ENCODE measurements at places on chromosomes 11 and 22.

DNA sequence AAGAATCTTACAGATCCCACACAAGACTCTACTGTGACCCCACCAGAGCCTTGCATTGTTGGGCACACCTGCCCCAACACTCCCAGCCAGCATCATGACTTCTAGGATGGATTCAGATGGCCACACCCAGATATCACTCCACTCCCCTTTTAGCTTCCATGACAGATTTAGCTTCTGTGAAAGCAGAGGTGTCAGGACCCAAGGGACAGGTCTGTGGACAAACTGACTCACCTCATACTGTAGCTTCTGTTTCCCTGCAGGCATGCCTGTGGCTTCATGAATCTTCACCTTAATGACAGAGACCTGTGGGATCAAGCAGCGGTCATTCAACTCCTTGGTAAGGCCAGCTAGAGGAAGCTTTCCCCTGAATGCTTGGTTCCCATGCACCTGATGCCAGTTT is 8.5 kb upstream of the TBC1D10A start:
- DNase-seq: no peak

- no peak for DNase-seq
Observed at GRCh38 chr11:60367009-60367408, 11.3 kb upstream of the MS4A7 start.

DNA sequence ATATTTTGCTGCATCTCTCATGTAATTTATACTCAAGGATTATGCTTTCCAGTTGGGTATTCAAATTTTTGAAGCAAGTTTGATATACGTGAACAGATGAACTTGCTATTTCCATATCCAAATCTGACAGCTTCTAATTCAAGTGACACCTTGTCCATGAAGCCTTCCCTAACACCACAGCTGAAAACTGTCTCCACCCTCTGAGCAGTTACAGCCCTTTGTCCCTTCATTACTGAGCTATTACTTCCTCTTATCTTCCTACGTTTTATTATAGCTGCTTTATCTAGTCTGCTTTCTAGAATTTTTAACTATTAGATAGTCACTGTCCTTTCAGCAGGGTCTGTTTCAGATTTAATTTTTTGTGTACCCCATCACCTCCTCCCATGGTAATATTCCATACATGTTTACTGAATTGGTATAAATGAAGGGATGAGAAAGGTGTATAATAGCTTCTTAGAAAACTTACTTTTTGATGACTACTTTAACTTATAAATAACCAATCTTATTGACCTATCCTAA is 13.3 kb upstream of the PRSS23 start:
- DNase-seq: no peak

DNA sequence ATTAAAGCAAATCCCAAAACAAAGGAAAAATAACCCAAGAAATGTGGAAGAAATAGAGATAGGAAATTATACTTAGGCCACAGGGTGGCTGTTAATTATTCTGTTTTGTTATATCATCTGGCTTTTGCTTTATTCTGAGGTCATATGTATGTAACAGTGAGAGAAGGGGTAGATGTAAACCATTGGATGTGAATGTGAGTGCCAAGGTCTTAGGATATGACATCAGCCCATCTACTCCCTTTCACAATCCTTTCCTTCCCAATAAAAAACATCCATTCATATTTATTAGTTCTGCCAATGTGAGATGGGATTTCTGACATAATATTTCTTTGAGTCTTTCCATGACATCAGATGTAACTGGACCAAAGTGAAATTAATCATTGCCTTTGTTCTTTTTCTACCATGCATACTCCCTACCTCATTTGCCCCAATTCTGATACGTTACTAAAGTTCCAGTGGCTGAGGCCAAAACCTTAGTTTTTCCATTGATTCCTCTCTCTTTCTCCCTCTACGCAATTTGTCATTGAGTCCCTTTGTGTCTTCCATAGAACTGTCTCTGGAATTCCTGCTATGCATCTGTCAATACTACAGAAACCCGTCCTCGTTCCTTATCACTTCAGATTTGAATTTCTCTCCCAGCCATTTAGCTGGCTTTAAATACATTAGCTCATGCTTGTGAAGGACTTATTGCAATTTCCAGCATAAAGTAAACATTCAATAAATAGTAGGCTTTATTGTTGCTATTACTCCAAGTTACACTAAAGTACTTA is 170.3 kb downstream of the ARHGAP42 start:
- no peak for DNase-seq

GRCh38 chr11:110173811-110174644 is 80.8 kb downstream of the ZC3H12C start:
- DNase-seq: peak; percentile 37

DNA sequence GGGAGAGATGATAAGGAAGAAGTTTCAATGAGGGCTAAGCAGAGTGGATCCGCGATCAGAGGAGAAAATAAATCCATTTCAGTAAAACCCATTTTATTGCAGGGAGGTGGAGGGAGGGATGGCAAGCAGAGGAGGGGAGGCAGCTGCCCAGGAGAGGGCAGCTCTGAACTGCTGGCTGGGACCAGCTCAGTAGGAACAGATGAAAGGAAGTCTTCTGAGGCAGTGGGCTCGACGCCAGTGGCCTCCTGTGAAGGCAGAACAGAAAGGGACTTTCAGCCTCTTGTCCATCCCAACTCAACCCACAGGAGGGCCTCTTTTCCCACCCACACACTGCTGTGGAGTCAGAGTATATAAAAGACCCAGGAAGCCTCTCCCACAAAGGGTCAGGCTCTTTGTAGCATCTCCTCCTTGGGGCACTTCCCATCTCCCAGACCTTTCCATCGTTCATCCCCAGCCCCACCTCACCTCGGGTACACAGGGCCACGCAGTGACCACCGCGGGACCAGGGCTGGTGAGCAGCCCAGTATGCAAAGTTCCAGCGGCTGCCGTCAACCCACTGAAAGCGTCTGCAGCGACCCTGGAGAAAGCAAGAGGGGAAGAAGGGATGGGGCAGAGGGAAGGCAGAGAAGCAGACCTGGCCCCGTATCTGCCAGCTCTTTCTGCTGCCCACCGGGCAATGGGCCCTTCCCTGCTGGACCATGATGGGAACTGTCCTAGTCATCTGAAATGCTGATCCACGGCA is 3.0 kb downstream of the PRG2 start:
- no peak for DNase-seq

GRCh38 chr11:121741351-121741760 is 288.6 kb upstream of the SORL1-AS1 start:
- DNase-seq: peak; percentile 49

GRCh38 chr22:22674467-22674866 is 30.1 kb downstream of the GGTLC2 start:
- DNase-seq: no peak

DNA sequence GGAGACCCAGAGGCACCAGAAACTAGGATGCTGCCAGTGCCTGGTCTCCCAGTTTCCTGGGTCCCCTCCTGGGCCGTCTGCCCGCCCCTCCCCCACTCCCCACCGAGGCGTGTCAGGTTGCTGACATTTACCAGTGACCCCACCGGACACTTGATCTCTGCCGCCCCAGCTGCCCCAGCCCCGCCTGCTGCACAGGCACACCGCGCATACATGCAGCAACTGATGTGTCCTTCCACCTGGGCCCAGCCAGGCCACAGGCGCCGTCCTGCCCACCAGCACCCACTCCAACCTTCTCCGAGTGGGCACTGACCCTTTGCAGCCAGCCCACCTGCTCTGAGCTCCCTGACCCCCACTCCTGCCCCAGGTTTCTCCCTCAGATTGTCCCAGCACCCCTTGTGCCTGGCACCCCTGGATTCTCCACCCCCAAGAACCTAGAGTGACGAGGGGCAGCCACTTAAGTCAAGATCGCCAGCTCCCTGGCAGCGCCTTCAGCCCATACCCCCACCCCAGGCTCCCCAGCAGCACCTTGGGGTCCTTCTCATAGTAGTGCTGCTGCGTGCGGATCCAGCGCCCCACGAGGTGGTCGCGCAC is 548 bp downstream of the PYGM start:
- DNase-seq: no peak

DNA sequence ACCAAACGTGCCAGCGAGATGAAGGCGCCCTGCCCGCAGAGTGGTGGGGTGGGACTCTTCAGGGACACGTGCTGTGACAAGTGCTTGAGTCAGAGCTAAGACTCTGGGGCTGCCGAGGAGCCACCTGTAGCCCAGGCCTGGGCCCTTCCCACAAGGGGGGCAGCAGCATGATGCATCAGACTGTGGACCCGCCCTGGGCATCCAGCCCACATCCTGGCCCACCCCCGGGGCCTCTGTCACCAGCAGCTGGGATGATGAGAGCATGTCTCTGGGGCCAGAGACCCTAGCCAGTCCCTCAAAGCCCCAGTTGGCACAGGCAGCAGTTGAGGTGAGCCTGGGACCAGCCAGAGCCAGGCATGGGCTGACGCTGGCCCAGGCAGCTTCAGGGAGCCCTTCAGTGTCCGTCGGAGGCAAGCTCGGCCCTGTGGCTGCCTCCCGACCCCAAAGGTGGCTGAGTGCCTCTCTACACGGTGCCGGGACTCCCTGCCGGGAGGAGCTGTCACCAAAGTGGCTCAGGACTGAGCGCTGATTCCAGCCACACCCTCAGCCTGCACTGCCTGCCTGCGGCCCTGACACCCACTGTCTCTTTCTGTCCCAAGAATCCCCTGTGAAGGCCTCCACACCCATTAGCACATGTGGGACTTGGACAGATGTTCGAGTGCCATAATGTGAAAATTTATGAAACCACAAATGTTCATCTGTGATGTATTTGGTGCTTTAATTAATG is 41.3 kb downstream of the CDKN1C start:
- DNase-seq: no peak

- no peak for DNase-seq
Observed at GRCh38 chr11:117090111-117090706, 8.0 kb downstream of the SIK3 start.
